Fibroblast of upper back skin (primary cell): ENCODE measurements at places on chromosomes 11 and 22.

GRCh38 chr22:44819966-44820631 lies 67.7 kb downstream of the ARHGAP8 start:
- DNase-seq, result no peak

GRCh38 chr11:78987748-78988147 lies 413.1 kb upstream of the NARS2 start:
- DNase-seq, result no peak

DNA sequence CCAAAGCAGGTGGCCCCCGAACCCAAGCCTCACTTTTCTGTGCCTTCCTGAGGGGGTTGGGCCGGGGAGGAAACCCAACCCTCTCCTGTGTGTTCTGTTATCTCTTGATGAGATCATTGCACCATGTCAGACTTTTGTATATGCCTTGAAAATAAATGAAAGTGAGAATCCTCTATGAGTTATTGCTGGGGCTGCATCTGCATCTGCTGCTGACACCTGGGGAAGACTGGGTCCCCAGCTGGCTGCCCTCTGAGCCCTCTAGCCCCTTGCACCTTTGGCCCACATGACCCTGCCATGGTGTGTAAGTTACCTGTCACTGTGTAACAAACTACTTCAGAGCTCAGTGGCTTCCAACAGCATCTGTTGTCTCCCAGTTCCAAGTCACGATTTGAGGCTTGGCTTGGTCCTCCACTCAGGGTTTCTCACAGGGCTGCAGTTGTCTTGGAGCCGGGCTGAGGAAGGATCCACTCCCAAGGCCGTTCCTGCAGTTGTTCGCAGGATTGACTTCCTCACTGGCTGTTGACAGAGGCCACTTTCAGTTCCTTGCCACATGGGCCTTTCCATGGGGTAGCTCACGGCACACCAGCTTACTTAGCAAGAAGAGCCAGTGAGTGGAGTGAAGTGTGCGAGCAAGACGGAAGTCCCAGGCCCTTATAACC lies 13.5 kb upstream of the UVRAG start:
- no peak for DNase-seq

DNA sequence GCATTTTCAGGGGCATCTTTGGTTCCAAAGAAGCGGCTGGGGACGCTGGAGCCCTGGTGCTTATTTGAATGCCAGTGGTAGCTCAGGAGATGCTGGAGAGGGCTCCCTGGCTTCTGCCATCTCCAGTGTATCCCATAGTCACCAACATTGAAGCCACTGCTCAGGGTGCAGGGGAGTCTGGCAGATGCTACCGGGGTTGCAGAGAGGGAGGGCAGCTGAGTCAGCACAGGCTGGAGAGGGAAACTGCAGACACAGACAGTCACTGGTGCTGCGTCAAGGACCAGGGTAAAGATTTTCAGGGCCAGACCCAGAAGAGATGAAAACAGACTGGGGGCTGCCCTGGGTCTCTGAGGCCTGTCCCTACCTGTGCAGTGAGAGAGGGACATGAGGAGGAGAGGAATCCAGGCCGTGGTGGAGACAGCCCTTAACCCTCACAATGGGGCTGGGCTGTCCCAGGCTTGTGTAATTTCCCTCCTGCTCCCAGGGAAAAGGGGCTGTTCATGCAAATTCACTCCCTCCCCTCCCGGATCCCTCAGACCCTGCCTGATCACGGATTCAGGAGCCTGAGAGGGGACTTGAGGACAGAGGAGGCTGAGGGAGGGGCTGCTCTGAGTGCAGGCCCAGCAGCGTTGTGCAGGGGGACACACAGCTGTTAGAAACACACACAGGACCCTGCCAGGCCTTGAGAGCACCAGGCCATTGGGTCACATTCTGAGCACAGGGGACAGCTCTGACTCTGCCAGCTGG lies 126.9 kb upstream of the GRK3 start:
- DNase-seq, result no peak

- no peak for DNase-seq
These were observed 35.1 kb upstream of the PDGFD start for GRCh38 chr11:104199053-104199452.

DNA sequence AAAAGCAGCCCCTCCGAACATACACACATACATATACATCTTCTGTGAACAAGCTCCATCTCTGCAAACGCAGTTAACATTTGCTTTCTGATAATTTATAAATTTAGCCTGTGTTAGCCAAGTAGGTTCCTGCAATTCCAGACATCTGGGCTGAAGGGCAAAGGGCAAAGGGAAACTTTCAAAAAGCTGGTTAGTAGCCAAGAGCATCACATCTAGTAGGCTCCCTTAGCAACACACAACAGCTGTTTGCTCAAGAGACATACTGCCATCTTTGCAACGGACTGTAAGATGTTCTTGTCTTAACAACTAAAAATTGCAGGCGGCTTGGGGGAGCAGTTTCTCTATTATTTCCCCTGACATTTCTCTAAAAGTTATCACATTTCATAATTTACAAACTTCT lies 134.9 kb downstream of the RBFOX2 start:
- no peak for DNase-seq

GRCh38 chr11:102929972-102930371 lies 25.6 kb downstream of the MMP13 start:
- DNase-seq, result no peak

- DNase-seq, result no peak
These were observed 432.9 kb upstream of the CNTN5 start for GRCh38 chr11:98587884-98588283.

DNA sequence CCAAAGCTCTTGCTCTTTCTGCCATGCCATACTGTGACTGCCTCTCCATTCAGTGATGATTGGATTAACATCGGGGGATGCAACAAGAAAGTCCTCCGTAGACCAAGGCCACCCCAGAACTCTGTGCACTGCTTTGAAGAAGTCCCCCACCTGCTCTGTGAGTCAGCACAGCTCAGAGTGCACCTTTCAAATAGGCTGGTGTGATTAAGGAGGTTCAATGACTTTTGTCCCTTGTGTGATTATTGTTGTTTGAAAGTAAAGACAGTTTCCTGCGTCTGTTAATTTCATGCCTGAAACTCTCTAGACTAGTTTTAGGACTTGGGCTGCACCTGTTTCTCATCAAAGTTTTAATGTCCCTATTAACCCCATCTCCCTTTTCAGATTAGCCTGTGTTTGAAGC lies 33.0 kb upstream of the DBX1 start:
- no peak for DNase-seq

- no peak for DNase-seq
These were observed 305.3 kb downstream of the ETS1 start for GRCh38 chr11:128282053-128282452.
